ENCODE measurements at places on chromosomes 3 and 15.
A peak's percentile ranks its signal among the peaks of the same experiment; 100 is the strongest.

- no peak for DNase-seq
Measured at GRCh38 chr3:72630969-72631344, 217.3 kb downstream of the SHQ1 start.

GRCh38 chr3:46684891-46685290 is 8.6 kb downstream of the ALS2CL start:
- no peak for DNase-seq

- DNase-seq, result no peak
Measured at GRCh38 chr15:81685237-81685636, 311.2 kb upstream of the TMC3 start.

GRCh38 chr3:188914552-188914951 is 257.2 kb upstream of the TPRG1 start:
- DNase-seq, result no peak

- DNase-seq, result no peak
Measured at GRCh38 chr15:77606142-77607034, 26.3 kb downstream of the LINGO1 start.

- no peak for DNase-seq
Measured at GRCh38 chr3:197408177-197408957, 110.0 kb upstream of the DLG1 start.

DNA sequence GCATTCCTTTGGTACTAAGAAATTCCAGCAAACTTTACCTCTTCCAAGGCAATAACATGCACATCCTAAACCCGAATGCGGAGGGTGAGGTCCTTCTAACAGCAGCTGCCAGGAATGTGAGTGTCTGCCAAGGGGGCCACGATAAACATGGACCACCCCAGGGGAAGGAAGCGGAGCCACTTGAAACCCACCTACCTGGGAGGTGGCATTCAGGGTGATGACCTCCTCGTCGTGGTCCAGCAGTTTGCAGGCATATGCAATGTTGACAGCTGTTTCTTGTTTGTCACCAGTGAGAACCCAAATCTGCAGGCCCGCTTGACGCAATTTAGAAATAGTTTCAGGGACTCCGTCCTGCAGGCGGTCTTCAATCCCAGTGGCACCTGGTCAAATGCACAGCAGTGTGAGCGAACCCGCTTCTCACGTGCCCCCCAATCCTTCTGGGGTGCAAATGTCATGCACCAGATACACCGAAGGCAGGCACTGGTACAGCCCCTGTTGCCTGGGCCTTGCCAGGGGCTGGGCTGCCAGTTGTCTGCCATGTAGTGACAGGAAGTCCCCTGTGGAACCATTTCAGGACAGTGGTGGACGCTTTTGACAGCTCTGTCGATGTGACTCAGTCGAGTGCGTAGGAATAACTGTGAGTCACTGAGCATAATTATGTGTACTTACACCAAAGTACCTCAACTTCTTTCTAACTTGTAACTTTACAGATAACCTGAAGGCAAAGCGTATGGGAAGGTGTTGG is 161.2 kb downstream of the ATP10A start:
- no peak for DNase-seq

DNA sequence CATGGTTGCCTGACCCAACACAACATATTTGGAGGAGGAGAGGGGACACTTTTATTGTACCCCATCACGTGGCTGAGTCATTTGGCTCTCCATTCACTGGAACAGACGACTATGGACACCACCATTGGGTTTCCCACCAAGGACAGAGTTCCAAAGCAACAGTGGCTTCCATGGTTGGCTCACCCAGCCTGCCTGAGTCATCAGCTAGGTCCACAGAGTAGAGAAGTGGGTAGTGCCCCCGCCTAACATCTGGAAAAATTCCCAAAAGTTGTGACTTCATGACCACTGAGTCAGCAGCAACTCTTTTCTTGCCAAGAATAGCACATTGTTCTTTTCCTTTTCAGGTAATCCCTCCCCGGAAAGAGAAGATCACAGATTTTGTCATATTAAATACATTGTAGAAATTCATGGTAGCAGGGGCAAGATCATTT is 3.0 kb upstream of the PPP1R2 start:
- DNase-seq, result no peak

GRCh38 chr3:57661404-57661803 is 31.5 kb downstream of the DENND6A start:
- DNase-seq, result no peak

- peak; percentile 20 for DNase-seq
Measured at GRCh38 chr3:66692042-66692765, 191.4 kb upstream of the LRIG1 start.

GRCh38 chr15:38516626-38517025 is 48.0 kb downstream of the RASGRP1 start:
- DNase-seq, result no peak

DNA sequence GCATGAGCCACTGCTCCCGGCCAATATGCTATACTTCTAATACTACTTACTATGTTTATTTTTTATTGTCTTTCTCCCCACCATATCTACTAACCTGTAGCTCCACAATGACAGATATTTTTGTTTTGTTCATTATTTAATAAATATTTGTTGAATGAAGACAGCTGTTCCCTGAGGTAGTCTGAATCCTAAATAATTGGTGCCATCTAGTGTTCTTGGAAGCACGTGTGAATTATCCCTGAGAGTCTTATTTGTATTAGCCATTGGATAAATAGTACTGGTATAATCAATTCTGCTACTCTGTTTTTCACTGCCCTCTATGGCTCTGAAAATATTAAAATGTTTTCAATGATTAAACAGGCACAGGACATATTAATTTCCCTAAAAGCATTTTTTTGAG is 5.6 kb upstream of the APPL1 start:
- DNase-seq, result no peak

- no peak for DNase-seq
Measured at GRCh38 chr3:46923559-46924350, 46.2 kb downstream of the PTH1R start.

- no peak for DNase-seq
Measured at GRCh38 chr3:23830869-23831484, 25.2 kb downstream of the UBE2E1 start.

DNA sequence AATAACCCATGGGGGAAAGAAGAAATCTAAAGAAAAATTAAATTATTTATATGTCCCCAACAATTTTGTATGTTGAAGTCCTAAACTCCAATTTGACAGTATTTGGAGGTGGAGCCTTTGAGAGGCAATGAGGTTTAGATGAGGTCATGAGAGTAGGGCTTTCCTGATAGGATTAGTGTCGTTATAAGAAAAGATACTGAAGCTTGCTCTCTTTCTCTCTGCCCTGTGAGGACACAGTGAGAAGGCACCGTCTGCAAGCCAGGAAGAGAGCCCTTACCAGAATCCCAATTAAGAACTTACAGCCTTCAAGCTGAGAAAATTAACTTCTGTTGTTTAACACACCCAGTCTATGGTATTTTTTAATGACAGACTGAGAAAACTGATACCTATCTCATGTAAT is 16.1 kb upstream of the OR5AC2 start:
- no peak for DNase-seq

GRCh38 chr3:72336821-72337479 is 511.3 kb downstream of the SHQ1 start:
- DNase-seq, result peak; percentile 94

- DNase-seq, result peak; percentile 61
Measured at GRCh38 chr15:41022487-41023090, 69.3 kb downstream of the CHAC1 start.

- DNase-seq, result no peak
Measured at GRCh38 chr15:69076756-69077155, 62.3 kb downstream of the NOX5 start.

GRCh38 chr3:195790901-195791300 is 20.8 kb downstream of the MUC4 start:
- no peak for DNase-seq
